Stimulated activated CD4-positive, alpha-beta T cell treated with anti-CD3 and anti-CD28 coated beads, Interleukin-2, amount 100 ng/mL, for 48 hours (primary cell): ENCODE measurements at places on chromosomes 1 and 21.

- DNase-seq, result no peak
These were observed 11.6 kb upstream of the TNFSF18 start for GRCh38 chr1:173062150-173062938.

DNA sequence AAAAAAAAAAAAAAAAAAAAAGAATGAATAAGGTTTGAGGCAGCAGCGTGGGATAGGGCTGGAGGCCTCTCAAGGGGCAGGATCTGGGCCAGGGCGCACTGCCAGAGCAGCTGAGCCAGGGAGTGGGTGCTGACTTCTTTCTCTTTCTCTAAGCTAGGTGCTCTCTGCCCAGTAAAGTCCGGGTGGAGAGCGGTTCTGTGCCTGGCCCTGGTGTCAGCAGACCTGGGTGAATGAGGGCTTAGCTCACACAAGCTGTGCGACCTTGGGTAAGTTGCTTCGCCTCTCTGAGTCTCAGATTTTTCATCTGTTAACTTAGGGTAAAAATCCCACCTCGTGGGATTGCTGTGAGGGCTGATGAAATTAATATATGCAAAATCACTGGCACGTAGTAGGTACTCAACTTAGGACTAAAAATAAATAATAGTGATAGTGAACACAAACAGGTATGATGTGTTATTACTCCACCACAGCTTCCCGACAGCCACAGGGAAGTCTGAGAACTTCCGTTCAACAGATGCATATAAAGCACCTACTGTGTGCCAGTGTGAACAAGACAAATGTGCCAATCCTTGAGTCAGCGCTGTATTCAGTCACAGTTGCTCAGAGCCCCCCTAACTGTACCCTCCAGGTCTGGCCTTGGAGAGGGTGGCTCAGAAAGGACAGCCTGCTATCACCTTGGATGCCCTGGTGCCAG lies 2.0 kb upstream of the FAM131C start:
- DNase-seq, result no peak

- DNase-seq, result no peak
These were observed 1656.0 kb downstream of the MRPL39 start for GRCh38 chr21:23951251-23951650.

- DNase-seq, result no peak
These were observed 7.7 kb upstream of the GPATCH4 start for GRCh38 chr1:156608981-156609380.

DNA sequence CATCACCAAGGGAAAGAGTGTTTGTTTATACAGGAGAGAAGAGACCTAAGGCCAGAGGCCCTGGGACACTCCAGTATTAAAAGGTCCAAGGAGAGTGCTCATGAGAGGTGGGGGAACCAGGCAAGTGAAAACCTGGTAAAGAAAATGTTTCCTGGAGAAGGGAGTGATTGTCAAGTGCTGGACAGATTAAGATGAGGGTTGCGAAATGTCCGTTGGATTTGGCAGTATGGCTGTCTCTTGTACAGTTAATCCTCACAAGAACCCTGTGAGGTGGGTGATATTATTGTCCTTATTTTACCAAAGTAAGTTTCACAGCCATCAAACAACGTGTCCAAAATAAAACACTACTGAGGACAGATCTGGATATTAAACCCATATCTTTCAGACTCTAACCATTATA lies 44.2 kb downstream of the RPAP2 start:
- no peak for DNase-seq

- DNase-seq, result no peak
These were observed 104.4 kb downstream of the PIK3R3 start for GRCh38 chr1:46027788-46028573.

GRCh38 chr1:56188221-56188620 lies 391.1 kb downstream of the PLPP3 start:
- no peak for DNase-seq

DNA sequence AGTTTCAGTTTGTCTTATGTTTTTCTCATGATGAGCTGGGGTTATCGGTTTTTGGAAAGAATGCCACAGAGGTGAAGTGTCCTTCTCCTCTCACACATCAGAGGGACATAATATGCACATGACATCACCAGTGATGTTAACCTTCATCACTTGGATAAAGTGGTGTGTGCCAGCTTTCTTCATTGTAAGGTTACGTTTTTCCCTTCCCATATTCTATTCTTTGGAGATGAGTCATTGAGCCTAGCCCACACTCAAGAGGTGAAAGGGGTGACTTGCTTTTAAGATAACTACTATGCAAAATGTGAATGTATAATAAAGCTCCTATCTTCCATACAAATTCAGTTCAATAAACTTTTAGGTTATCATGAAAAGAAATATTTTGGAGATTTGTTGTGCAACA lies 36.7 kb upstream of the MAGI3 start:
- DNase-seq, result no peak

- DNase-seq, result peak; percentile 59
These were observed 12.7 kb upstream of the RAB4A start for GRCh38 chr1:229258031-229258756.

GRCh38 chr1:211822677-211823407 lies 7.7 kb downstream of the LPGAT1 start:
- DNase-seq, result no peak

- no peak for DNase-seq
These were observed 33.0 kb downstream of the SLX9 start for GRCh38 chr21:44972821-44973220.

GRCh38 chr21:35602811-35603362 lies 457.4 kb downstream of the SETD4 start:
- DNase-seq, result no peak

DNA sequence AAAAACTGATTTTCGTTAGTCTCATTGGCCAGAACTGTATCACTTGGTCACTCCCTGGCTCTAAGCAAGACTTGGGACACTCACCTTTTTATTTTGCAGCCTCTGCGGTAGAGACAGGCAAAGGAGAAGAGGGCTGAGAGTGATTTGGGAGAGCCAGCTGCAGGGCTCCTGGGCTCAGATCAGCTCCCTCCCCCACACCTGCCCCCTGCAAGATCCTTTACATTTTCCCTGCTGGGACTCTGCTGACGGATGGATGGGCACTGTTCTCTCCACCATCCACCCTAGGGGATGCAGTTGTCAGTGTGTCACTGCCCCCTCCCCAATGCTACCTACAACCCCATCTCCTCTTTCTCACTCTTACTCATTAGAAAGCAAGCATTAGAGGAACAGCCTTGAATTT lies 301.1 kb upstream of the KAZN start:
- DNase-seq, result no peak

DNA sequence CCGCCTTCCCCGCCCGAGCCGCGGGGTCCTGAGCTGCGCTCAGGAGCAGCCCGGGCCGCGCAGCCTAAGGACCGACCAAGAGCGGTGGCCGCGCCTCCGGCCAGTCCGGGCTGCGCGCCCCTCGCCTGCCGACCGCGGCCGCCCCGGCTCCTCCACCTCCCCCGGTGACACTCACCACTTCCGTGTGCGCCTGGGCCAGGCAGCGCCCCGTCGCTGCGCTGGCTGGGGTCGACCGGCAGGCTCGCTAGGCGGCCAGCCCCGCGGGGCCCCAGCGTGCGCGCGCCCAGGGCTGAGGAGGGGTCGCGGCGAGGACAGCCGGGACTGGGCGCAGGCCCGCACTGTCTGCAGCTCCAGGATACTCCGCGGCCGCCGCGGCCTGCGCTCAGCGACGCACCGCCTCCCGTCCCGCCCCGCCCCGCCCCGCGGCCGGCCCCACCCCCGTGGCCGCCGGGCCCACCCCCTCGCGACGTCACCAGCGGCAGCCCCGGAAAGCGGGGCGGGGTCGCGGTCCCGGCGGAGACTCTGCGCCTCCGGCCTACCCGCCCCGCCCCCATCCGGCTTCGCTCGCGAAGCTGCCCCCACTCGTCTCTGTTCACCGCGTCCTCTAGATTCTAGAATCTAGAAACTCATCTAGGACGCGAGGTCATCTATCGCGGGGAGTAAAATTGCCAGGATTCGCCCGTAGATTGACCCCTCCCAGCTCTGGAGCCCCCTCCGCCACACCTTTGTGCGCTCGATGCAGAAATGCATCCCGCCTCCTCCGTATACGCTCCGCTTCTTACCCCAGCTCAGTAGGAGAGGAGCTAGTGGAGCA lies at the start of gene JAK1:
Gene JAK1, minus strand, starts transcription at position 392 of the 814 bp plus-strand sequence. CDS start 80,285 bp downstream, outside the sequence.
- DNase-seq, result peak; percentile 77

DNA sequence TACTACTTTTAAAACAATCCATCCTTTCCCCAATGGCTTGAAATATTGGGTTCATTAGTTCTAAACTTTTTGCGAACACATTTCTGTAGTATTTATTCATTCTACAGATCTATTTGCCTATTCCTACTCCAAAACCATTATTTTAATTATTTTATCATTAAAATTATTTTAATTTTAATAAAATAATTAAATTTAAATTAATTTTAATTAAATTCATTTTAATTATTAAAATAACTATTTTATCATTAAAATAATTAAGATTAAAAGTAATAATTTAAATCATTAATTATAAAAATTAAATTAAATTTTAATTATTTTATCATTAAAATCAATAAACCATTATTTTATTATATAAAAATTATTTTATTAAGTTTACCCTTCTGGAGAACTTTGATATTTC lies 15.6 kb downstream of the EDEM3 start:
- no peak for DNase-seq

DNA sequence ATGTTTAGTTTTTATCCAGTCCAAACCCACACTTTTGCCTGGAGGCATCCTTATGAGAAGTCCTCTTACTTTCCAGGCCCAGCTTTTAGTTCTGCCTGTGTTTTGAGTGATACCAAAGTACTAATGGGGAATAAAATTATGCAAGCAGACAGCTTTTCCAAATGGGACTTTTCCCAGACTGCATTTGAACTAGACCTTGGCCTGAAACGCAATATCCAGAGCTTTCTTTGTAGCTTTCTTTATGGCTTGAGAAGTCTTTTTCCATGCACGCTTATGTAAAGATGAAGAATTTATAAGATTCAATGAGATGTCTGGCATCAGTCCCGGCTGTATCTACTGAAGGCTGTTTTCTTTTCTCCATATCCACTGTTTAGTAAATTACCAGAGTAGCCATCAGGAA lies 236.6 kb upstream of the RAB4A start:
- DNase-seq, result no peak
